ENCODE measurements at places on chromosomes 5 and 9.

- no peak for DNase-seq
Measured at GRCh38 chr9:129785866-129786265, 17.1 kb upstream of the TOR1B start.

DNA sequence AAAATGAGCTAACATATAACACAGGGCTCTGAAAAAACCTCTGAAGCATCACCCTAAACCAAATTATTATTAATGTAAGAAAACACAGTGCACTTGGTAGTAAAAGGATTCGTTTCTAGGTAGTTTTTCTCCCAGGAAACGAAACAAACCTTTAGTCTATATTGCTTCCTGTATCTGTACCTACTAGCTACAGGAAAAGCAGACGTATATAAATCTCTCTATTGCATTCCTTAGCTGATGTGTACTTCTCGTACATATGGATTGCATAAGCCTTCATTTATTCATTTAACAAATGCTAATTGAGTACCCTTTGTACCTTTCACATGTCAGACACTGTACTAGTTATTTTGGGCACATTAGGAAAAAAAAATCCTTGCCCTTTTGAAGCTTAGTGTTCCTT lies 85.0 kb upstream of the RASA1 start:
- no peak for DNase-seq

GRCh38 chr5:11494340-11494739 lies 409.9 kb downstream of the CTNND2 start:
- DNase-seq, result no peak

DNA sequence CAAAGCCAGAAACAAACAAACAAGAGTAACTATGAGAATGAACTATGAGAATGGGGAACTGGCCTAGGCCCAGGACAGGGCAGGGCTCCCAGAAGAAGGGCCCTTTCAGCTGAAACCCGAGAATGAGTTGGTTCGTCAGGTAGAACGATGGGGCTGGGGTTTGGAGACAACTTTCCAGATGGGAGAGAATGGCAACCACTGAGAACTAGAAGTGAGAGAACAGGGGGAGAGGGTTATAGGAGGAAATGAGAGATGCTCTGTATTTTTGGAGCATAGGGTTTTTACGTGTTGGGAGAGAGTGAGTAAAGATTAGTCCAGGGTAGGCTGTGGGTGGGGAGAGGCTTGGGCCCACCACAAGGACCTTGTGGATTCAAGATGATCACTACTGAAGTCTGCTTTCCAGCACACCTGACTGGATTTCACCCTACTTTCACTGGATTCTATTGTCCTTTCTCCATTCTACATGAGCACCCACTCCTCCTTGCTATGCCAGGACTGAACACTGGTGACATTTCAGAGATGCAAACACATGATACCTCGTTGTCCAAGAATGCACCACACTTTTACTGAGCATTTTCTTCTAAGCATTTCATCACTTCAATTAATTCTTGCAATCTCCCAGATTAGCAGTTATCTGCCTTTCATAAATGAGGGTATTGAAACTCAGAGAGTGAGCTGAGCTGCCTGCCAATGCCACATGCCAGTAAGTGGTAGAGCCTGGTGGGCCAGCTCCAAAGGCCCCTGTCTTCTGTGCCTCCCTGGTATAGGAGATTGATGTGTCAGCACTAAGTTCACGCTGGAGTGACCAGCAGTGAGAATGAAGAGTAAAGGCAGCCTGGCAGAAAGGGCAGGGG lies 3.2 kb upstream of the TMEM268 start:
- no peak for DNase-seq

DNA sequence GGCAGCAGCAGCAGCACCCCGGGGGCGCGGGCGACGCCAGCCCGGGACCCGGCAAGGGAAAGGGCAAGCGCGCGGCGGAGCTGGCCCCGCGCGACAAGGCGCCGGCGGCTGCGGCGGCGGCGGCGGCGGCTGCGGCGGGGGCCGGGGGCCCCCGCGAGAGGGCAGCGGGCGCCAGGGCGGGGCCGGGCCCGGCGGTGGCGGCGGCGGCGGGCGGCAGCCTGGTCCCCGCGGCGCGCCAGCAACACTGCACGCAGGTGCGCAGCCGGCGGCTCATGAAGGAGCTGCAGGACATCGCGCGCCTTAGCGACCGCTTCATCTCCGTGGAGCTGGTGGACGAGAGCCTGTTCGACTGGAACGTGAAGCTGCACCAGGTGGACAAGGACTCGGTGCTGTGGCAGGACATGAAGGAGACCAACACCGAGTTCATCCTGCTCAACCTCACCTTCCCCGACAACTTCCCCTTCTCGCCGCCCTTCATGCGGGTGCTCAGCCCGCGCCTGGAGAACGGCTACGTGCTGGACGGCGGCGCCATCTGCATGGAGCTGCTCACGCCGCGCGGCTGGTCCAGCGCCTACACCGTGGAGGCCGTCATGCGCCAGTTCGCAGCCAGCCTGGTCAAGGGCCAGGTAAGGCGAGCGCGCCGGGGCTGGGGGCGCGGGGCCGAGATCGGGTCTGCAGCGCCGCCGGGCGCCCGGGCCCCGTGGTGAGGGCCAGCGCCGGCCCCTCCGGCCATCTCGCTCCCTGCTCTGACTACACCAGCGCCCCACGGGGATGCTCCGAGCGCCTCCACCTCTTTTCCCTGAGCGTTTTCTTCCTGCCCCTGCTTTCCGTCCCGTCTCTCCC lies at the start of gene UBE2QL1:
Gene UBE2QL1, plus strand, starts transcription at position 238 of the 843 bp plus-strand sequence. Its CDS starts 35 bp downstream, at position 273.
- DNase-seq, result peak; percentile 19

- DNase-seq, result no peak
Measured at GRCh38 chr5:62143268-62144229, 162.5 kb upstream of the KIF2A start.

- no peak for DNase-seq
Measured at GRCh38 chr9:980640-981039, 4.2 kb downstream of the DMRT3 start.

GRCh38 chr9:83204047-83204446 lies 141.1 kb upstream of the RASEF start:
- DNase-seq, result no peak

GRCh38 chr9:133999851-134000265 lies 7.7 kb upstream of the VAV2 start:
- DNase-seq, result no peak

- DNase-seq, result no peak
Measured at GRCh38 chr5:89706731-89707130, 702.8 kb downstream of the CETN3 start.

- DNase-seq, result no peak
Measured at GRCh38 chr9:122109035-122109813, 16.1 kb upstream of the TTLL11 start.

DNA sequence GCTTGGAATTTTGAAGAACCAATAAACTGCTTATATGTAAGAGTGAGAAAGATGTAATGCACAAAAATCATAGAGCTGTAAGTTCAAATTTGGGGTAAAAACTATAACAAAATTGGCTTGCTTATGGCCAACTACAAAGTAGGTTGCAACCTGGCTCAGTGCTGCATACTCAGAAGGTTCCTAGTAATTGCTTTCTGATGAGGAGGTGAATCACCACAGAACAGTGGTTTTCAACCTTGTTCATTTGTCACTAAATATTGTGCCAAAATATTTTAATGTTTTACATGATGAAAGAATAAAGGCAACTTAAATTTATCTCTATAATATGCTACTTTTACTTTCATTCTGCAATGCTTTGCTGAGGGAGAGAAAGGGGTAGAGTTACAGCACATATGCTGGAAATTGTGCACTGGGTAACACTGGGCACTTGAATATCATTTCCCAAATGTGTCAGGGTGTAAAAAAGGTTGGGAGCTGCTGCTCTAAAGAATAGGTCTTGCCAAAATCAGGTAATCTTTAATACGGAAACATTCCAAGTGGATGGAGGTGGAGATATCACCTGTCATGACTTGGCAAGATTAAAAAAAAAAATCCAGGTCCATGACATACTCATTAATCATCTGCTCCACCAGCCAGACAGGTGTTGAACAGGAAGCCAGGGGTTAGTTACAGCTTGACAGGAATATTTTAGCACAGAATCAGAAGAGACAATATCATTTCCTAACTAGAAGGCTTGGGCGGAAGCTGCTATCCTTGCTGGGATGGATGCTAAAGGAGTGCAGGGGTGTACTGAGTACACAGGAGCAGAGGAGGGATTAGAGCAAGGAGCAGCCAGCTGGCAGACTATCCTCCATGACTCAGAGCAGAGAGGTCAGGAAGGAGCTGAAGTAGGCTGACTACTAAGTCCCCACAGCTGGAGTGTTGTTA lies 34.6 kb upstream of the CCL21 start:
- DNase-seq, result no peak

DNA sequence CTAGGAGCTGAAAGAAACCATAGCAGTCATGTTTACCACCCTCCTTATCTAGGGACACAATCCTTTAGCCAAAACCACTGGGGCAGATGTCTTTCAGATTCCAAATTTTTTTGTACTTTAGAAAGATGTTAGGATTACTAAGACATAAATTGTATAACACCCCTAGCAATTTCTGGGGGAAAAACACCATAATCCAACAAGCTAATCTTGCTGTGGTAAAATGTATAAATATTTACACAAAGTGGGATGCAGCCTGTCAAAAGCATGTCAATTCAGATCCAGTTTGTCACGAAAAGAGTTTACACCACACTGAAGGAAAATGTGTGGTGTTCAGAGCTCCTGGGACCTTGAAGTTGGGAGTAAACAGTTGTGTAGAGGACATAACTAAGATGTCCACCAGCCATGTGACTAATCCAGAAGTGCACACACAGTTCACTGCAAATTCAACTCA lies 274.3 kb downstream of the ADAMTSL1 start:
- DNase-seq, result no peak

GRCh38 chr5:134647750-134648424 lies 698 bp upstream of the SEC24A start:
- DNase-seq, result peak; percentile 46

DNA sequence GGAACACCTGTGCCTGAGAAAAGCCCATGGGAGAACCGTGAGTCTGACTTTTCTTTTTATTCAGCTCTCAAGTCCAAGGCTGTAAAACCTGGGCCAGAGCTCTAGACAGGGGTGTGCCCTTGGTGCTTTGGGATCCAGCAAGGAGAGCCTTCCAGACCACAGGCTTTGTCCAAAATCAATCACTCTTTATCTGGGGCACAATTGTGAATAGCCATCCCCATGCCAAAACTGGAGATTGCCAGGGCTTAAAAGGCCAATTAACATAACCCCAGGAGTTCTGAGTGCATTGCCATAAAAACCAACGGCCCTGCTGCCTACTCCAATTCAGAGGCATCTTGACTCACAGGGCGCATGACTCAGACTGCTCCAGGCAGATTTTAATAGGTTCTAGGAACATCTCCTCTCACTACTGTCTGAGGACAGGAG lies 391.8 kb downstream of the ARHGEF28 start:
- no peak for DNase-seq

- no peak for DNase-seq
Measured at GRCh38 chr5:154320224-154321089, 125.3 kb upstream of the SAP30L start.

DNA sequence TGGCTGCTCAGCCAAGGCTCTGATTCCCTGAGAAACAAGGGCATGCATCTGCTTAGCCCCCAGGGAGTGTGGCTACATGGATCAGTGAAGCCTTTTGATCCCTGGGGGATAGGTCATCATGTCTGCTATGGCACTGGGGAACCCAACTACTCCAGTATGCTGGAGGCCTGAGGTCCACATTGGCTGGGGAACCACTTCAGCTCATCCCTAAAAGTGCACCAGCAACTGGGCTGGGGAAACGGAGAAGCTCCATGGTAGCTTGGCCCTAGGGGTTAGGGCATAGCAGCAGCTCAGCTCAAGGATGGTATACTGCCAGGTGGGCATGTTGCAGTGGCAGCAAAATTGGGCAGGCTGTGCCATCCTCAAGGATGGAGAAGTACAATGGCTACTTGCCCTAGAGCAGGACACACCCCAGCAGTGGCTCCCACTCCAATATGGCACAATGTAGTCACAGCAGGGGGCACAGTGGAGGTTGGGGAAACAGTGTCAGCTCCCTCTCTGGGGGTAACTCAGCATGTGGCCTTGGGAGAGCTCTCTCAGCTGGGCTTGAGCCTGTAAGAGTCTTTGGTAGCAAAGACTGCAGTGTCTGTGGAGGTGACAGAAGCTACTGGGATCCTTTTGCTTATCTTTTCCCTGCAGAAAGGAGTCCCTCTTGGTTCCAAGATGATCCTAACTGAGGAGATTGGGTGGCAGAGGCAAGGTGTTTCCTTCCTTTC lies 111.5 kb upstream of the FSTL4 start:
- DNase-seq, result no peak

- no peak for DNase-seq
Measured at GRCh38 chr5:94440015-94440414, 178.4 kb downstream of the KIAA0825 start.

DNA sequence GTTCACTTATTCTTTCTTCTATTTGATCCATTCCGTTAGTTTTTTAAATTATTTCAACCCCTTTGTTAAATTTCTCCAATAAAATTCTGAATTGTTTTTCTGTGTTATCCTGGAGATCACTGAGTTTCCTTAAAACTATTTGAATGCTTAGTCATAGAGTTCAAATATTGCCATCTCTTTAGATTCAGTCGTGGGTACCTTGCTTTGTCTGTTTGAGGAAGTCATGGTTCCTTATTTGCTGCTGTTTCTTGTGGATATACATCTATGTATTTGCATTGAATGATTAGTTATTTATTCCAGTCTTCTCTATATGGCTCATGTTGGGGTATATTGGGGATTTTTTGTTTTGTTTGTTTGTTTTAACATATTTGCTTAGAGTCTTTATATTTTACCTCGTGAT lies 80.6 kb downstream of the HINT1 start:
- no peak for DNase-seq

DNA sequence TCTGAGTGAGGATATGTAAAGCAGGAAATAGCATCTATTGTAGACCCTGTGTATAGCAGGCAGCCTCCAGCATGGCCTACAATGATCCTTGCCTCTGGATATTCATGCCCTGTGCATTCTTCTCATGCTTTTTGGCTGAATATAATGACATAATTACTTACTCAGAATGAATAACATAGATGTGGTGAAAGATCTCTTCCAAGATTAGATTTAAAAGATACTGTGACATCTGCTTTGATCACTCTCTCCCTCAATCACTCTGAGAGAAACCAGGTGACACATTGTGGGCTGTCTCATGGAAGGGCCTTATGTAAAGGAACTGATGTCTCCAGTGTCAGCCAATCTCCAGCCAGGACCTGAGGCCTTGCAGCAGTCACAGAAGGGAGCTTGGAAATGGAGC lies 376.7 kb downstream of the DNAH5 start:
- DNase-seq, result no peak

- no peak for DNase-seq
Measured at GRCh38 chr5:142096382-142096781, 12.2 kb upstream of the NDFIP1 start.

DNA sequence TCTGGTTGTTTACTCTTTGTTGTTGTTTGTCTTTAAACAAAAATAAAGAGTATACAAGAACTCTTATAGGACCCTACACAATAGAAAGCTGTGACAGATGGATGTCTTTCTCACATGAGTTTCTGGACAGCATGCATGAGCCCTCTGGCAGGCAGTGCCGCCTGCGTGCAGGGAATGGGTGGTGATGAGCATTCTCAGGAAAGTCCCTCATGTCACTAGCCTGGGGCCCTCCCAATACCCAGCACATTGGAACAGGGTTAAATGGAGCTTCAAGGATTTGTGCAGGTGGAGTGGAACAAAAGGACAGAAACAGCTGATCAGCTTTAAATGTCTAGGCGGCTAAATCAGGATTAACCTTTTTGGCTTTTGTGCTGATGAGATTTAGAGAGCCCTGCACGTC lies 181.0 kb upstream of the CD180 start:
- no peak for DNase-seq

- no peak for DNase-seq
Measured at GRCh38 chr9:89807101-89807395, 202.2 kb downstream of the GADD45G start.
